ENCODE measurements at places on chromosomes 7 and 10. TPM values are rescaled to one million over a fixed set of nuclear protein-coding genes. Genes with fewer than 3 reads are reported as not detected.

- DNase-seq, result no peak
Measured at GRCh38 chr10:22657566-22658225, 56.7 kb downstream of the PIP4K2A start.

GRCh38 chr7:40946549-40946948 is 756.3 kb downstream of the INHBA start:
- DNase-seq, result no peak

DNA sequence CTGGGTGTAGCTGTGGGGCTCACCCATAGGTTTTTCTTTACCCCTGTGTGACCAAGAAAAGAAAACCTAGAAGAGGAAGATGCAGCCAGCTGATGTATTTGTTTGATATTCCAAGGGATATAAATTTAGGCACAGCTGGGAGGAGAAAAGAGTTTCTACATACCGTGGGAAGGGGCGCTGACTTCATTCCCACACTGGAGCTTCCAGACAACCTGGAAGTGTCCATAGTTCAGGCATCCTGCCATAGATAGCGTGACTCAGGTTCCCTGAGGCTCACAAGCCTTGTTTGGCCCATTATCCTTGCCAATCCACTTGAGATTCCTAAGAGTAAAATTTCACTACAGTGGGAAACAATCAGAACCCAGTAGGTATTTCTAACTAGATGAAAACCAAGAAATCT is 371.7 kb upstream of the NRP1 start:
- no peak for DNase-seq

GRCh38 chr10:114723991-114724715 is 66.1 kb upstream of the ABLIM1 start:
- no peak for DNase-seq

- DNase-seq, result no peak
Measured at GRCh38 chr10:131094527-131095312, 216.8 kb downstream of the TCERG1L start.

- DNase-seq, result no peak
Measured at GRCh38 chr7:50274361-50274760, 30.2 kb upstream of the IKZF1 start.

The TUBB8 gene
- total RNA-seq, result not detected

DNA sequence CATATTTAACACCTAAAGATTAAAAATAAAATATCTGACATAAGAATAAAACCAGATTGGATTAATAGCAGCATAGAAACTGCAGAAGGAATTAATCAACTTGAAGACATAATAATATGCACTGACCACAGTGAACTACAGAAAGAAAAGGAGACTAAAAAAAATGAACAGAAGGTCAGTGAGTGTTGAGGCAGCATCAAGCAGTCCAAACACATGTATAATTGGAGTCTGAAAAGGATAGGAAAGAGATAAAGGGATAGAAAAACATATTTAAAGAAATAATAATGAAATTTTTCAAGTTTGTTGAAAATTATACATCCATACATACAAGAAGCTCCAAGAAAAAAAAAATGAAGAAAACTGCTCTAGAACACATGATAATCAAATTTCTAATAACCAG is 756.2 kb downstream of the GATA3 start:
- DNase-seq, result no peak

- DNase-seq, result no peak
Measured at GRCh38 chr10:48885376-48885775, 54.3 kb downstream of the LRRC18 start.

GRCh38 chr10:581776-582330 is 107.6 kb downstream of the DIP2C start:
- DNase-seq, result no peak

The NIPSNAP2 gene
- 91.6 TPM for total RNA-seq

DNA sequence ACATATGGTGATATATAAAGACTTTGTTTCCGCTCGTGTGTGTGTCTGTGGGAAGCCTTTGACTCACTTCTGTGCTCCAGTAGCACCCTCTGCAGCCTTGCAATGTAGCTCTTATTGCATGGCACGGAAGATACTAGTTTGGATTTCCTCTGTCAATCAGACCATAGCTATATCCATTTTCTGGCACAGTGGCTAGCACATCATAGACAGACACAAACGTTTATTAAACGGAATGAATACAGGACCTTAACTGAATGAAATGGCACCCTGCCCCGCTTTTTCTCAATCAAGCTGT is 124.0 kb upstream of the PTPN20 start:
- DNase-seq, result no peak

- DNase-seq, result no peak
Measured at GRCh38 chr7:136293272-136293671, 316.1 kb upstream of the MTPN start.

DNA sequence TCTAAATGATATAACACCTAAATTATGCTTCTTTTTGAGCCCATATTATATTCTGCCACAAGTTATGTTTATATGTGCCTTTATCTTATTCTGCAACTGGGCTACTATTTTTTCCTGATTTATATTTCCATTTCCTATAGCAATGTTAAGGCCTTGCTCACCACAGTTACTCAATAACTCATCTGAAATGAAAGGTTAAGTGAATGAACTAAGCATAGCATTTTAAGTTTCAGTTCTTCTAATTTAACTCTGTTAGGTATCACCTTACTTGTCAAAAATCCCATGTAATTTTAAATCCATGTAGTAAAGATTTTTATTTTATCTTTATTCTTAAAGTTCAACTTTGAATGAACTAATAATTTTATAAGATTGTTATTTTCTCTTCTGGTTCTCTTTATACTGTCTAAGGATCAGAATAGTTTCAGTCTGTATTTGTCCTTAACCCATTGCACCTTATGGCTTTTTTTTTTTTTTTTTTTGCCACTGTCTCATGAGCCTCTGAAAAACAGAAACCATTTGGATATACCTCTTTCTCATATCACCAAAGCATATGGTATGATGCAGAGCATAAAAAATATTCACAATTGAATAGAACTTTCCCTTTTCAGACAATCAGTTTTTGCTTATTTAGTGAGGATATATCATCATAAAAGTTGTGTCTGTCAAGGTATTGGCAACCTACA is 301.8 kb upstream of the ZWINT start:
- no peak for DNase-seq

Measured in stomach (tissue), 19 donors.